ENCODE measurements at places on chromosomes 6 and 20.

GRCh38 chr20:38132910-38133501 is 32.1 kb downstream of the TGM2 start:
- DNase-seq, result no peak

DNA sequence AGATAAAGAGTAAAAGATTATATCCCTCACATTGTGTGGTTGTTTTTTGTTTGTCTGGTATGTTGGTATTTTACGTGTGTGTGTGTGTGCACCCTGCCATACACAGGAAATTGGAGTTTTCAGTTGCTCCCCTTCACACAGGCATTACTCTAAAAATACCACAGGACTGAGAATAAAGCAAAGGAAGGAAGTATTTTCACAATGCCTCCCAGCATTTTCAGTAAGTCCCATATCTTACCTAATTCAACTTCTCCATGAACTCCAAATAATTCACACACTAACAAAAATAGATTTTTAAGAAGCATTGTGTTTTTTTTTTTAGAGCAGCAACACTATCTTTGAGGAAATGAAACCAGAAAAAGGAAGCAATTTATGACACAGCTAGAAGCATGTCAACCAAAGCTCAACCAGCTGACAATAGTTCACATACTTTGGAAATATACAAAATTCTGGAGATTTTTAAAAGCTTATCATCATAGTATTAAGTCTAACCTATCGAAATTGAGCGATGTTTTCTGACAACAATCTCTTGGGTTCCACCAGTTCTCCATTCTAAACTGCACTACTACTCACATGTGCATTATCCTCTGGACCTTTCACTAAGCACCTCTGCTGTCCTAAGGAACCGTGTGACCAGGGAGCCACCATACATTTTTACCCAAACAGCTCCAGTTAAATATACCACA is 2.1 kb downstream of the UBE2J1 start:
- peak; percentile 11 for DNase-seq

GRCh38 chr20:52372169-52372568 is 180.6 kb upstream of the ZFP64 start:
- DNase-seq, result no peak

GRCh38 chr6:113623129-113623528 is 234.0 kb upstream of the MARCKS start:
- no peak for DNase-seq

GRCh38 chr6:11366183-11366933 is 133.9 kb upstream of the NEDD9 start:
- DNase-seq, result peak; percentile 73

- no peak for DNase-seq
Measured at GRCh38 chr6:42040856-42041480, 9.4 kb upstream of the TAF8 start.

GRCh38 chr6:87573307-87574024 is 16.3 kb downstream of the RARS2 start:
- no peak for DNase-seq

DNA sequence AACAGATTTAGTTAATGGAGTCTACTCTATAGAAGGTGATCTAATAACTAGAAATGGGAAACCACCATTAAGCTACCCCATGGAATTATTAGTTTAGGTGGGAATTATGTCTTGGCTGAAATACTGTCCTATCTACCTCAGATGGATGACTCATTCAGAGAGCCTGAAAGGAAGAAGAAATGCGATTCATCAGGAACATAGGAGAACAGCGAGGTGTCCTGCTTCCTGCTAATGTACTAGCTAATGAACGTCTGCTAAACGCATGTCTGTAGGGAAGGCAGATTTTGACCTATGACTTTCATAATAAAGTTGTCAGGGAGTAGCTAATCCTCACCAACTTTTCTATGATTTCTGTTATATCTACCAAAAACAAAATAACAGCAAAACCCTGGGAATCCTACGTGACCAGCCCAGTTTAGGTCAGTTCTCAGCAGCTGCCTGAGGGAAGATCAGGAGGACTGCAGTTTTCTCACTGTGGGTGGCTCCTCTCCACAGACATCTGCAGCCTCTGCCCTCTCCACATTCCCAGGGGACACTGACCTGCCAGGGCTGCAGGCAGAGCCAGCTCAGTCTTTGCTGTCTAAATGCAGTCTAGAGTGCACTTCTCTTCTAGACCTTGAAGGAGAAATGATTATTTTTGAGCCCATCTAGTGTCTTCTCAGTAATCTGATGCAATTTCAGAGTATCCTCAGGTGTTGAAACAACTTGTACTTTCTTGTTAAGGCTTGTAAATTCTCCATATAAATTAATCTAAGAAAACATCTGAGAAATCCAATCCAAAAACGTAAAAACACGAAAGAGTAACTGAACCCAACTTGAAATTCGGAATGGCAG is 18.1 kb upstream of the SFT2D1 start:
- DNase-seq, result no peak

- peak; percentile 42 for DNase-seq
Measured at GRCh38 chr6:111810294-111811131, 62.7 kb downstream of the FYN start.

GRCh38 chr6:15001326-15001910 is 244.5 kb upstream of the JARID2 start:
- DNase-seq, result no peak

DNA sequence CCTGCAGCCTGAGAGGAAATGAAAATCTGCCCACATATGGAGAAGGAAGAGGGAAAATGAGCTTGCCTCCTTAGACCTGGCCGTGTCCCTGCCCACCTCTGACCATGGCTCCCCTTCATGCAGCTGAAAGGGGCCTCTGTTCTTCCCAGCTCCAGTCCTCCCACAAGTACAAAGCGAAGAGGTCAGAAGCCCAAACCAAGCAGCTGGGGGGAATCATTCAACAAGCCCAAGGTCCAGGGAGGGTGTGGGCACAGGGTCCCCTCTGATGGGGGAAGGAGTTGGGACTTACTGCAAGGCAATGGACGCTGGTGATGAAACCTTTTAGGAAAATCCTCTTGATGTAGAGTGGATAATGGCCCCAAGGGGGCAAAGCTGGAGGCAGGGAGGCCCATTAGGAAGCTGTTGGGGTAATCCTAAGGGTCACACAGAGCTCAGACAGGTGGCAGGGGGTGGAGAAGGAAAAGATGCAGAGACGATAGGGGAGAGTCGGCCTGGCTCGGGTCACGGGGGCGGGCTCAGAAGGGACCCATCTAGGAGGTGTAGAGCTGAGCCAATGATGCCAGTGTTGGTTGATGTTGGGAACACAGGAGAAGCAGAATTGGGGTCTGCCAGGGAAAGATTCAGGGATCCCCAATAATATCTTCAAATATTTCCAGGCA is 16.1 kb upstream of the GRM4 start:
- DNase-seq, result no peak

DNA sequence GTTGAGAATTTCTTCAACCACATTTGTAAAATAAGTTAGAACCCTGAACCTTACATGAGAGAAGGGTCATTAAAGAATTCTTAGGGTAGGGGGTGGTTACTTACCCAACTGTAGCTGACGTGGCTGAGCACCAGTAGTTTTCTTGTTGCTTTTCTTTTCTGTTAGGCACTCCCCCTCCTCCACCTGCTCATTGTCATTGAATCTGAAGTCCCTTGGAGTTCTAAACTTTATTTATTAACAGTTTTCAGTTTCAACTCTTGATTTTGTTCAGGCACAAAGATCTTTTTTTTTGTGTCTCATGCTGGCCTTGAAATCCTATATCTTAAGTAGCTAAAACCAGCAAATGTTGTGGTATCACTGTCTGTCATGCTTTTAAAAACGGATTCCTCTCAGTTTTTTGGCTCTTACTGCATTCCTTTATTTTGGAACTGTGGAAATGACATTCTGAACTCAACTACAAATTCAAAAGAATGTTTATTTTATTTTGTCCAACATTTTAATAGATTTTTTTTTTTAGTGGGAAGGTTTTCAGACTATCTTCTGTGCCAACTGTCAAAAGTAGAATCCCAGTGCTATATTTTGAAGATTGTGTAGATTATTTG is 465.2 kb downstream of the PHF3 start:
- no peak for DNase-seq

- DNase-seq, result peak; percentile 81
Measured at GRCh38 chr6:34182751-34183531, 37.1 kb upstream of the GRM4 start.

GRCh38 chr6:26185004-26185403 is 97.8 kb downstream of the HFE start:
- no peak for DNase-seq

GRCh38 chr6:12916420-12917136 is 200.0 kb downstream of the PHACTR1 start:
- DNase-seq, result no peak

- DNase-seq, result no peak
Measured at GRCh38 chr20:1431158-1431557, 35.5 kb downstream of the NSFL1C start.

DNA sequence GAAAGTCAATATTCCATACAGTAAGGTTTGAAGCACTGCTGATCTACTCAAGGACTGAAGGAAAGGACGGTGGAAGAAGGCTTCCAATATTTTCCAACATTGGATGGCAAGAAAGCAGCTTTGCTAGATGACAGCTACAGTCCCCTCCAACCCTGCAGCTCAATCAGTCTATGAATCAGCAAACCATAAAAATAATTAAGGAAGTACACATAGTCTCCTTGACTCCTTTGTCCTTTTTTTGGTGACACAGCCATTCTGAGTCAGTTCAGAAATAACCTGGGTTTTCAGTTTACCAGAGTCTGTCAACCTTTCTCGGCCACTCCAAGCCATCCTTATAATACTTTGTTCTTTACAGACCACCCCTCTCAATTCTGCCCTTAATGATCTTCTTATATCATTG is 232.5 kb downstream of the IBTK start:
- no peak for DNase-seq

GRCh38 chr20:60292001-60292520 is 333.8 kb downstream of the CDH26 start:
- no peak for DNase-seq

DNA sequence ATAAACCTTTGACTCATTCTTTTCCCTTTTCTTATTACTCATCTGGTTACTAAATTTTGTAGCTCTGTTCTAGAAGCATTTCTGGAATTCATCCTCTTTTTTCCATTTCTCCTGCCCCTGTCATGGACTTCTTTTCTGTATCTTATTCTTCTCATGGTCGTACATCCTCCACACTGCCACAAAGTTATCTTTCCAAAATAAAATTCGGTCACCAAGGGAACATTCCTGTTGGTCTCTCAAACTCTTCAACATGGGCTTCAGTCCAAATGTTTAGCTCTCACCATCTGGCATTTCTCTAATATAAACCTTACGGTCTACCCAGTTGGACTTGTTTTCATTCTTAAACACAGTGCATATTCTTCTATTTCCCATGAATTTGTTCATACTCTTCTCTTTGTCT is 428.8 kb upstream of the ID4 start:
- DNase-seq, result no peak

GRCh38 chr6:9936551-9936950 is 478.3 kb downstream of the TFAP2A start:
- no peak for DNase-seq

- no peak for DNase-seq
Measured at GRCh38 chr20:35111141-35111888, 18.7 kb upstream of the TRPC4AP start.

GRCh38 chr6:7025861-7026260 is 81.9 kb upstream of the RREB1 start:
- DNase-seq, result no peak

GRCh38 chr6:154238831-154239230 is 117.8 kb downstream of the IPCEF1 start:
- no peak for DNase-seq

GRCh38 chr6:166830185-166830890 is 126.0 kb downstream of the RNASET2 start:
- no peak for DNase-seq

DNA sequence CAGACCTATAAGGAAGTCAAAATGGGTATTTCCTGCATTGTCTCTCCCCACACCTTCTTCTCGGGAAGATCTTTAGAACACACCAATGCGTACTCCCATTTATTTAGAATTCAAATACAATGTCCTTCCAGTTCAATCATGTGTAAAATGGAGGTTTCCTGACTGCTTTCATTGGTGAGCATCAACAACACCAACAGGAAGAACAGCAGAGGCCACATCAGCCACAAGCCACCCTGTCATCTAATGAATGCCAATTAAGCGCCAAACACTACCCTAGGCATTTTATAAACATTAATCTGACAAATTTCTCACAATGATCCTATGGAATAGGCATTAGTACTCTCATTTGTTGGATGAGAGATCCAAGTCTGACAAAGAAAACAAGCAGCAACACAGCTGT is 68.4 kb upstream of the SMLR1 start:
- DNase-seq, result peak; percentile 16

DNA sequence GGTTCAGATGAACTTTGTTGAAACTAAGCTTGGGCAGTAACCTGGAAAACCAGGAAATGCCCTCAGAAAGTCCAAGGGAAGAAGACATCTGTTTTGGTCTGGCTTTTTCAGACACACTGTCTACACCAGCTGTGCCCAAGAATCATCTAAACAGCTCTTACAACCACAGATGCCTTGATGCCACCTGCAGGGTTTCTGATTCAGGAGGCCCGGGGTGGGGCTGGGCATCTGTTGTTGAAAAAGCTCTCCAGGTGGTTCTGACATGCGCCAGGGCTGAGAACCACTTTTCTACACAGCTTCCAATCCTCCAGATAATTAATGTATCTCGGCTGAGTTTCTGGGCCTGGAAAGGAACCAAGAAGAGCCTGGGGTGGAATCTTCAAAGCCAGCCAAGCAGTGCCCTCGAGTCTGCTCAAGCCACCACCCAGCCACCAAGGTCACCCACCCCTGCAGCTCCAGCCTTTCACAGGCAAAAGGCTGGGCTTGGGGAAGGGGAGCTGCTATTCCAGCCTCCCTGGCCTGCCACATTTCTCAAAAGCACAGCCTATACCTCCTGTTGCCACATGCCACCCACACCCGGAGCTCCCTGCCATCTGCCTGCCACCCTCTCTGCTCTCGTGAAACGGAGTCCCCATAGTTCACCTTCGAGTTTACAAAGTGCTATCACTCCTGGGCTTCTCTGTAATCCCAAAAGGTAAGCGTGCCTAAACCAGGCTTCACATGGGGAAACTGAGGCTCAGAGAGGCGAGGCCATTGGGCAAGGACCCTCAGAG is 9.4 kb downstream of the MDGA1 start:
- no peak for DNase-seq

DNA sequence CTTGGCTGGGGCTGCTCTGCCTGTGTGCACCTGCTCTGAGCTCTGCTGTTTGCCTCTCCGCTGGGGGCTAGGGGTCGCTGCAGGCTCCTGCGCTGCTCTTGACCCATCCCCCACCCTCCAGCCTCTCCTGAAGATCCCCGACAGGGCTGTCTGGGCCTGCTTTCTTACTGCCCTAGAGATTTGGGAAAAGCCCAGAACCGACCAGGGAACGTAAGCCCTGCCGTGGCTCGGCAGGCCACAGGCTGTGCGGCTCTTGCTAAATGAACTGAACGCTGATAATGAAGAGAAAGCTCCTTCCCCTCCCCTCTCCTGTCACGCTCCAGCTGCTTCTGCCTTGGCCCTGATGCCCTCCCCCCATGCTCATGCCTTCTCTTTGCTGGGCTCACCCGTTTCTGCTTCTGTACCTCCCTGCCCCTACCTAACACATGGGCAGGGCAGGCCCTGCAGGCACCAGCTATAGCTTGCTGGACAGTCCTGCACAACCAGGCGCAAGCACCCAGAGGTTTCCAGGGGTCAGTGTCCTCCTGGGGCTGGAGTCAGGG is 32.0 kb upstream of the PCMTD2 start:
- DNase-seq, result no peak

- no peak for DNase-seq
Measured at GRCh38 chr6:110541701-110542309, 65.4 kb upstream of the SLC22A16 start.

- DNase-seq, result no peak
Measured at GRCh38 chr6:48474830-48475229, 363.8 kb upstream of the PTCHD4 start.

- no peak for DNase-seq
Measured at GRCh38 chr20:58331961-58332551, 22.5 kb downstream of the RAB22A start.

Data from CD4-positive, alpha-beta T cell treated with Interleukin-1 beta for 1 hour (primary cell).